ENCODE measurements at places on chromosomes 2 and 18.

DNA sequence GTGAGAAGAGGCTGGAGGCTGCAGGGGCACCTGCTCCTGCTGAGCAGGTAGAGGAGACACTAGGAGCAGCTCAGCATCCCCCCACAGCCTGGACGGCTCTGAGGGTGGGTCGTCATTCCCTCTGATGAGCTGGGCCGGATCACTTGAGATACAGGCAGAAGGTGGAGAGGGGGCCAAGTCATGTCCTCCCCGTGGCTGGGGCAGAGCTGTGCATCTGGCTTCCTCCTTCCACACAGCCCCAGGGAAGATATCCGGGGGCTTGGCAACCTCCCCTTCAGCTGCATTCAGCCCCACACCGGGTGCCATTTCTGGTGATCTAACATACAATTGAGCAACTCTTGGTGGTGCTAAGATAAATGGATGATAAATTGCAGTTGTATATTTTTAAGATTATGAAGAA is 236.9 kb downstream of the LDLRAD4 start:
- DNase-seq = no peak

- no peak for DNase-seq
These were observed 114.7 kb downstream of the SH3BP4 start for GRCh38 chr2:235066490-235066889.

GRCh38 chr2:7513834-7514233 is 596.6 kb downstream of the RNF144A start:
- no peak for DNase-seq

DNA sequence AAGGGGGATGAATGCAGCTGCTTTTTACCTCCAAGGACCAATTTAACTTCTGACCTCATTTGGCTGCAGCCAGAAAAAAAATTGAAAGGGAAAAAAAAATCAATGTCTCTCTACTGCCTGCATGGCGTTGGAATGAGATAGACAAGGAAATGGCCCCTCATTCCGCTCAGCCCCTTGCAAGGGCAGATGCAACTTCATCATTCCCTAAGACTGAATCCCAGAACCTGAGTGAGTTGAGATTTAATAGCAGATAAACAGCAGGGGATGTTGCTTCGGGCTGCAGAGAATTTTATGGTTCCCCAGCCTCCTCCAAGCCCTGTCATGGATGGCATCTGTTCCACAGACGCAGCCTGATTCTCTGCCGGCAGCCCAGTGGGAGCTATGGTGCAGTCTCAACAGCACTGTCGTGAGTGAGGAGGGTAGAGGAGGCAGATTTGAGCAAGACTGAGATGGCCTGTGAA is 49.0 kb downstream of the CAPN13 start:
- no peak for DNase-seq

DNA sequence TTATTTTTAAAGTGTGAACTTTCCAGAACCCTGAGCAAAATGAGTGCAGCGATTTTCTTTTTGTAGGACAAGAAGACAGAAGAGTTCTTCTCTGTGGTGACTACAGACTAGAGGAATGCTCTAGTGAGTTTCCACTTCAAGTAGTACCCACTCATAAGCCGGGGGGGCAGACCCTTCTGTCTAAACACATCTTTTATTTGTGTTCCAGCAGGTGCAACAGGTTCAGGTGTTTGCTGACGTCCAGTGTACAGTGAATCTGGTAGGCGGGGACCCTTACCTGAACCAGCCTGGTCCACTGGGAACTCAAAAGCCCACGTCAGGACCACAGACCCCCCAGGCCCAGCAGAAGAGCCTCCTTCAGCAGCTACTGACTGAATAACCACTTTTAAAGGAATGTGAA is 25.2 kb downstream of the PTRHD1 start:
- DNase-seq = no peak

- no peak for DNase-seq
These were observed 38.5 kb downstream of the ASAP2 start for GRCh38 chr2:9244985-9245544.

- no peak for DNase-seq
These were observed 48.8 kb upstream of the LCLAT1 start for GRCh38 chr2:30398084-30398873.

DNA sequence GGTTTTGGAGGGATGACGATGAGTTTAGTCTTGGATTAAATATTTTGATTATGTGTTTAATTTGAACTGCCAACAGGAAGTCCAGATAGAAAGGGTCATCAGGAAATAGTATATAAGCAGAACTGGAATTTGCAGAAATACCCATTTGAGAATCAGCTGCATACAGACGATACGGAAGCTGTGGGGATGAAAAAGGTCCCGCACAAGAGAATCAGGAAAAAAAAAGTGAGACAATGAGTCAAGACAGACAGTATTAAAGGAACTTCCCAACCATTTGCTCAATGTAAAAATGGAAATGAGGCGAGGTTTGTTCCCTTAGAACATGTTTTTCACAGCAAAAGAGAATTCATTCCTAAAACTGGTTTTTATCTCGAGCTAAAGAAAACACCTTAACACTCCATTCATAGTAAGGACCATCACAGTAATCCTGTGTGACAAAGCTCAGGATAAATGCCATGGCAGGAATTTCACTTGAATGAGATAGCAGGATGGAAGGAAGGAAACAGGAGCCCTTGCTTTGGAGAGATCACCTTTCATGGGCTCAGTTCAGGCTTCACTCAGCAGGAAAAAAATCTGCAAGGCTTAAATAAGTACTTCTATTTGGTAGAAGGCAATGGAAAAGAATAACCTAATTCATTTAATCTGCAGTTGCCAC is 29.3 kb downstream of the BCL2 start:
- DNase-seq = no peak

- no peak for DNase-seq
These were observed 66.2 kb upstream of the OTOS start for GRCh38 chr2:240206630-240207029.

DNA sequence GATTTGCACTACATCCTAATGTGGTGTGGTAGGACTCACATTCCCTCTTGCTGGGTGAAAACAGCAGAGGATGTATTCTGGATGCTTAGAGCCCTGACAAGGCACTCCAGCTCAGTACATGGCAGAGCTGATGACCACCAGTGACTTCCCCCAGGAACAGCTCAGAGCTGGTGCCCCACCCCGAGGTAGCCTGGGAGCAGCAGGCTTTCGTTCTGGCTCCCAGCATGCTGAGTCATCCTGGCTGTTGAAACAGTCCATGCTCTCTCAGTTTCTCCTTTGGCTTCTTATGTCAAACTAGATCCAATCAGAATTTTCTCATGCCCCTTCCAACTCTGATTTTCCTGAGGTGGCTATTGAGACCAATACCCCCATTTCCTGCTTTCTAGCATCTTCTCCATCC is 438.2 kb downstream of the NBAS start:
- no peak for DNase-seq

GRCh38 chr18:11309172-11309571 is 159.8 kb upstream of the PIEZO2 start:
- DNase-seq = no peak

DNA sequence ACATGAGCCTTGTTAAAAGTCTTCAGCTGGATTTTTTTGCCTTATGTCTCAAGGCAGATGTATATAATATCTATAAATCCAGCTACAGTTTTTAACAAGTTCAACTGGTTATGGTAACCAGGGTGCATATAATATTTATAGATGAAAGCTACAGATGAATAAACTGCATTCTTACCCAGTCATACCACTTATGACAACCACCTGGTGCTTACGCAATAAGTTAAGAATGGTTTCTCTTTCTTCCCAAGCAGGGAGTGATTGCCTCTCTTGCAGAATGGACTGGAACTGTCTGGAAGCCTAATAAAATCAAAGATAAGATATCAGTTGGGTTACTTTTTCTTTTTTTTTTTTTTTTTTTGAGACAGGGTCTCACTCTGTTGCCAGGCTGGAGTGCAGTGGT is 19.6 kb downstream of the DHX57 start:
- DNase-seq = no peak

- no peak for DNase-seq
These were observed 20.6 kb downstream of the CHN1 start for GRCh38 chr2:174984561-174984960.

DNA sequence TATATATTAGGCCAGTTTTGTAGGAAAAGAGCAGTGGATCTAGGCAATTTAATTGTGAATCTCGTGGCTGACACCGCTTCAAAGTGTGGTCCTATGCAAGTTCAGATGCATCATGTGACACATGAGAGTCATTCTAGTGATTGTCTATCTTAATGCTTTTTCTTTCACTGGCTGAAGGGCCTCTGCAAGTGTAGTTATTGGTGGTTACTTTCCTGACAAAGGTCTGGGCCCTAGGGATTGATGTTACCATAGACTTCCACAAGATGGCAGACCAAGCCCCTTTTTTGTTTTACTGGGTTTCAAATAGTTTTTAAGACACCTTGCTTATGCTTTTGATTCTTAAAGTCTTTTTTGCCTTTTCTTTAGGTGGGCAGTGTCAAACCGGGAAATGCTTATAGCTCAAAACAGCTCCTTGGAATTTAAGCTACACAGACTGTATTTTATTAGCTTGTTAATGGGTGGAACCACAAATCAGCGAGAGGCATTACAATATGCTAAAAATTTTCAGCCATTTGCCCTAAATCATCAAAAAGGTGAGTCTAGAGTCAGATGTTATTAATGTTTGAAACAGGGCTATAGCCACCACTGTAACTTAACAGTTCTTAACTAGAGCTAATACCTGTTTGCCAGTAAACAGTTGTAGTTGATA is 25.9 kb downstream of the CD8A start:
- no peak for DNase-seq

DNA sequence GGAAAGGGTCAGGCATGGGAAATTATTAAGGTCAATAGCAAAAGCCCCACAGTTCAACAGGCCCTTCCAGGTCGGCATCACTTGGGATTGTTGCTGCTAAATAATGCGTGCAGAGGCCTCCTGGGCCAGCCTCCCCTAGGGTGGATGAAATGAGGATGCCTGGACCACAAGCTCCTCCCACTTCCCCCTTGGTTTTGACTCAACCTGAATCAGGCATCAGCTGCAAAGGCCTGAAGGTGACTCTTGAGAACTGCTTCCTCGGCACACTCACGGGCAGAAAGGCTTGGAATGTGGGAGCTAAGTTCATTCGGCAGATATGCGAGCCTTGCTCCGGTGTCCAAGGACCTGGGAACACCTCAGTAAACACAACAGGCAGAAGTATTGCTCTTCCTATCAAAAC is 69.3 kb downstream of the MBP start:
- DNase-seq = peak; percentile 58

GRCh38 chr2:135422898-135423297 is 108.1 kb downstream of the ZRANB3 start:
- DNase-seq = no peak

DNA sequence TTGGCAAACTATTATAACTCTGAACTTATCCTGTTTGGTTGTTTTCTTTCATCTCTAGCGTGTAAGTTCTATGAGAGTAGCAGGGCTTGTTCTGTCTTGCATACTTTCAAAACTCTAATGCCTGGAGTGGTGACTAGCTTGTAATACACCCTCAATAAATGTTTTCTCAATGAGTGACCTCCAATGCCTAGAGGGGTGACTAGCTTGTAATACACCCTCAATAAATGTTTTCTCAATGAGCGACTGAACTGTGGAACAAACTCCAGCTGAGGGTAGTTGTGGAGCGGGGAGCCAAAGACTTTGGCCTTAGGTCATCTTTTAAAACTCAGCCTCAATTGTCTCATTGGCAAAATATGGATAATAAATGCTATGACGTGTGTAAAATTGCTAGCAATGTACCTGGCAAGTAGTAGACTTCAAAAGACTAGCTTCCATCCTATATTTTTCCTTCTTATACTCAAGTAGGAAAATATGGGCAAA is 1.8 kb downstream of the GPD2 start:
- DNase-seq = no peak

DNA sequence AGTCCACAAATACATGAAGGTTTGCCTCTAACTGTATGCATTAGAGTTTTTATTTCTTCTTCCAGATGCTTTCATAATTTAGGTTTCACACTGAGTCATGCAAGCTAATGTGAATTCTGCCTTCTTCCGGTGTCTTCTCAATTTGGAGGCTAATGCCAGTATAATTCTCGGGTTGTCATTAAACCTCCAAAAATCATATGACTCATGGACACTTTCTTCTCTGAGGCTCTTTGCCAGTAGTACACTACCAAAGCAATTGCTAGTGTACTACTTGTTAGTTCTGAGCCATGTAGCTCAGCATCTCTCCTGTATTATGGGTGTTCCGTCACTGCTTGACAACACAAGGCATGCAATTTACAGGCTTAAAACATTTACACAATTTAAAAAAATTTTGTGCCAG is 137.1 kb downstream of the VWC2L start:
- no peak for DNase-seq

DNA sequence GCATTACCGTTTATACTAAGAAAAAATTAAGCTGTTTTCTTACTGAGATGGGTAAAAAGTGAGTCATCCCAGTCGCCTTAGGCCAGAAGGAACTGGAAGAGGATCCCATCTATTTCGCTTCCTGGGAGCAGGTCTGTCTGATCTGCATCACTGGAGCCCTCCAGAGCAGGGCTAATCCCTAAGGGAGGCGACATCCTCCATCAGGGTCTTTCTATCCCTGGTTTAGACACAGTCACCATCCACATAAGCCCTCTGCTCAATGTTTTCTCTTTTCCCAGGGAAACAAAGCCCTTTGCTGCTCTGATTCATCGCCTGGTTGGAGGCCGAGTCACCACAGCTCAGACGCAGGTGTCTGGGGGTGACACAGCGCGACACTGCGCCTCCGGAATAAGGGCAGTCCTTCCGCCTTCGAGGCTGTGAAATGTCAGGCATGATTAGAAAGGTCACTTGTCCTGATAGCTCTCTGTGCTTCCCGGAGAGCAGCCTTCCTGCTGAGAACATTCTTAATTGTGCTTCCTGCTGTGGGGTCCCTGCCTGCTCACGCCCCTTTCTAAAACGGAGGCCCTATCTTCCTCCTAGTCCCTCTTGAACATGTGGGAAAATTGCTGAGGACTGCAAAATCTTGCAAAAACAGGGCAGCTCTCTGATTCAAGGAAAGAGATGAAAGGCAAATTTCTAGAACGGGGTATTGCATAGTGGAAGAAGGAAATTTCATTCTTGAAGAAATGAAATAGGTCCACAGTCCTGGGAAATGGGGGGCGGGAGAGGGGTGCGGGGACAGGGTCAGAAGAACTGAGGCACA is 56.3 kb downstream of the MARCHF4 start:
- DNase-seq = no peak

GRCh38 chr18:26034850-26035497 is 55.4 kb downstream of the SS18 start:
- DNase-seq = no peak

- no peak for DNase-seq
These were observed 12.2 kb upstream of the ARL5A start for GRCh38 chr2:151840216-151841046.

- DNase-seq = no peak
These were observed 13.8 kb downstream of the CELF4 start for GRCh38 chr18:37551846-37552245.

GRCh38 chr2:237475704-237476141 is 11.3 kb upstream of the MLPH start:
- DNase-seq = no peak

GRCh38 chr18:7601936-7602335 is 34.8 kb downstream of the PTPRM start:
- no peak for DNase-seq

- peak; percentile 37 for DNase-seq
These were observed 77.7 kb upstream of the SMAD2 start for GRCh38 chr18:48007955-48008701.

- DNase-seq = no peak
These were observed 120.8 kb downstream of the MEIS1 start for GRCh38 chr2:66555501-66556324.

- DNase-seq = no peak
These were observed 252.4 kb upstream of the SPOPL start for GRCh38 chr2:138249207-138249606.

GRCh38 chr18:28167835-28168349 is 9.0 kb downstream of the CDH2 start:
- DNase-seq = no peak

GRCh38 chr2:58032016-58032763 is 14.4 kb upstream of the VRK2 start:
- no peak for DNase-seq
